WTC11 (cell line): ENCODE measurements at places on chromosomes 11 and 22.

DNA sequence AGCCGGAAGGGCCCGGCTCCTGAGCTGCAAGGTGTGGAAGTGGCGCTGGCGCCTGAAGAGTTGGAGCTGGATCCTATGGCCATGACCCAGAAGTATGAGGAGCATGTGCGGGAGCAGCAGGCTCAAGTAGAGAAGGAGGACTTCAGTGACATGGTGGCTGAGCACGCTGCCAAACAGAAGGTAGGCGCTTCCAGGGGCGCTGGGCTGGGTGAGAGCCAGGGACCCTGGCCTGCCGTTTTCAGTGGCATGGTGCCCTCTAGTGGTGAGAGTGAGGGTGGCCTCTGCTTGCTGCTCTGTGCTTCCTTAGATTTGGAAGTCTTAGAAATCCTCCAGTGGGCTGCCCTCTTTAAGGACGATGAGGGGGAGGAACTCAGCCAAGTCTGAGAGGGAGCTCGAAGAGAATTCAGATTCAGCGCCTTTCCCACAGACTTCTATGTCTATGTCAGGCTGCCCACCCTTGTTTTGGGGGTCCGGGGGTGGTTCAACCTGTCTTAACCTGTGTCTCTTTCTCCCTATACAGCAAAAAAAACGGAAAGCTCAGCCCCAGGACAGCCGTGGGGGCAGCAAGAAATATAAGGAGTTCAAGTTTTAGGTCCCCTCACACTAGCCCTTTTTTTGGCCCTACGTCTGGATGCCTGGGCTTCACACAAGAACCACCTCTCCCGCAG, 1.8 kb upstream of the PACS1 start:
- peak; percentile 90 for DNase-seq

DNA sequence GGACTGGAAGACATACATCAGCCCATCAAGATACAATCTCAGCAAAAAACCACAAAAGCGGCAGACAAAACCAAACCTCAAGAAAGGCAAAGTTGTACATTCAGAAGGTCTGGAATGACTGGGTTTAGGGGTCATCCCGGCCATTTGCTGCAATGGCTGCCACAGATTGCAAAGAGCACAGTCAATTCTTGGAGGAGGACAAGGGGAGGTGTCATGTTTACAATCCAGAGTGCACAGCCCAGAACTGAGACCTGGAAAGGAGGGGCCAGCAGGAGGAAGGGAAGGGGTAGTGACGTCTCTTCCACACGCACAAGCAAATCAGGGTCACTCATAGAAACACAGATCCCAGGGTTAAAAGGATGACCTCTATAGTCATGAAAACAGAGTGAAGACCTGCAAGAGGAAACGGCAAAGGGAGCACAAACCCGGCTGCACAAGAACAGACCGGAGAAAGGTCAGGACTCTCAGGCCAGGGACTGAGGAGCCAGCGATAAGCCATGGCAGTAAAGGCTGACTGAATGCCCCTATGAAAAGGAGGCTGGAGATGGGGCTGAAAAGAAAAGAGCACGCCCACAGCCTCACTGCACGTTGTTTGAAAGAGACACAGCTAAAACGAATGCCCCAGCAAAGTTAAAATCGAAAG, 18.2 kb upstream of the MUC5AC start:
- no peak for DNase-seq

- no peak for DNase-seq
These were observed 226.1 kb upstream of the FAT3 start for GRCh38 chr11:91998481-91998880.

DNA sequence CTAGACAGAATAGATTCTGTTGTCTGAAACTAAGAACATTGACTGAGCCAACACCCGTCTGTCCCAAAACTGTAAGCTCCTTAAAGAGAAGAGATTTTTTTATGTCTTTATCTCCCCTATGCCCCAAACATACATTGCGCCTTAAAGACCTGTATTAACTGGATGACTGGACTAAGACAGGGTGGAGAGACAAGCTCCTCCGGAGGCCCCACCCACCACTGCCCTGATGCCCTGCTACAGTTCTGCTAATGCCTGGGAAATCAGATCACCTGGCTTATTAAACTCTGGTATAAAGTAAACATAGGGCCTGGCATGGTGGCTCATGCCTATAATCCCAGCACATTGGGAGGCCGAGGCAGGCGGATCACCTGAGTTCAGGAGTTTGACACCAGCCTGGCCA, 203.7 kb downstream of the TENM4 start:
- DNase-seq: no peak

GRCh38 chr11:125312391-125312790, 147.8 kb downstream of the PKNOX2 start:
- no peak for DNase-seq

DNA sequence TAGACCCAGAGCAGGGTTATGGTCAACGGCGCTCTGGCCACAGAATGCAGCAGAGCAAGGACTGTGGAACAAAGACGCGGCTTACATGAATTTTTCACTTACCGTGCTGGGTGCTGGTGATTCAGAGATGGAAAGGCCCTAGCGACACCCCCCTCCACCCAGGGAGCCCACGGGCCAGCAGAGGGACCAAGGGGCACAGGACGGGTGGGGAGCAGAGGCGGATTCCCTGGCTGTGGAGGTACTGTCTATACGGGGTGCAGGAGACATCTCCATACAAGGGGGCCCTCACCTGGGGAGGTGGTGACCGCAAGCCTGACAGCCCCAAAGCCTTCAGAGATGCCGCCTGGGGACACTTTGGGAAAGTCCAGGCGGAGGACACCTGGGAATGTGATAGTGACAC, 1.1 kb upstream of the SEPTIN5 start:
- DNase-seq: no peak

GRCh38 chr11:61028135-61028729, 56.8 kb downstream of the CD6 start:
- no peak for DNase-seq
